ENCODE measurements at places on chromosomes 6 and 20.

DNA sequence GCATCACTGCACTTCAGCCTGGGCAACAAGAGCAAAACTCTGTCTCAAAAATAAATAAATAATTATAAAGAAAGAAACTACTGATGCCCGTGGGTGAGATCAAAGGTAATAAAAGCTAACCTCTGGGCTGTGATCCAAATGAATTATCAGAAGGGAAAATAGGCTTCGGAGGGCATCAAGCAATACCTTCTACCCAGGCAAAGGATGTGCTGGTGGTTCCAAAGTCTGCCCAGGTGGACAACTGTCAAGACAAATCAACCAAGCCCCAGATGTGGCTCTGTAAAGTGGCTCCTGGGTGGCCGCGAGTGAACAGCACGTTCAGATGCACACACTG is 95.6 kb downstream of the SCML4 start:
- no peak for DNase-seq

- no peak for DNase-seq
Observed at GRCh38 chr6:45687570-45687969, 309.8 kb upstream of the SUPT3H start.

DNA sequence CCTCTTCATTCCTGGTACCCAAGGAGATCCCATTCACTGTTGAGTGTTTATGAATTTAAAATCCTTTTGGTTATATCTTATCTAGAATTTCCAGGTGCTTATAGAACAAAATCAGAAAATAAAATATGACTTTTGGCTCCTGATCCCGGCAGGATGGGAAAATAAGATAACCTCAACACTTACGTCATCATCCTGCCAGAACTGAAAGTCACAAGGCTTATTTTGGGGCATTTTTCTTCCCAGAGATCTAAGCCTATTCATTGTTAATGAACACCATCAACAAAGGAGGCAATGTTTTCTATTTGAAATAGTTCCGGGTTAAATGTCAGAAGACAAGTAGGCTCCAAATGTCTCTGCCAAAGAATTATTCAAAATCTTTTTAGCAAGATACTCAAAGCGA is 580.6 kb downstream of the TFAP2A start:
- DNase-seq: no peak

DNA sequence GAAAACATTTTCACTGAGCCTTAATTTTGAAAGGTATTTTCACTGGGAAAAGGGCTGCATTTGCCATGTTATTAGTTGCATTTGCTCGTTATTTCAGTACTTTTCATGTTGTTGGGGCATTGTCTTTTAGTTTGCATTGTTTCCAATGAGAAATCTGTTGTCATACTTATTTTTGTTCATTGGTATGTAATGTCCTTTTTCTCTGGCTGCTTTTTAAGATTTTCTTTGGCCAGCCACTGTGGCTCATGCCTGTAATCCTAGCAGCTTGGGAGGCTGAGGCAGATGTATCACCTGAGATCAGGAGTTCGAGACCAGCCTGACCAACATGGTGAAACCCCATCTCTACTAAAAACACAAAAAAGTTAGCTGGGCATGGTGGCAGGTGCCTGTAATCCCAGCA is 379.9 kb downstream of the SAMD5 start:
- no peak for DNase-seq

GRCh38 chr6:108115598-108116058 is 41.1 kb upstream of the OSTM1 start:
- DNase-seq: peak; percentile 76

DNA sequence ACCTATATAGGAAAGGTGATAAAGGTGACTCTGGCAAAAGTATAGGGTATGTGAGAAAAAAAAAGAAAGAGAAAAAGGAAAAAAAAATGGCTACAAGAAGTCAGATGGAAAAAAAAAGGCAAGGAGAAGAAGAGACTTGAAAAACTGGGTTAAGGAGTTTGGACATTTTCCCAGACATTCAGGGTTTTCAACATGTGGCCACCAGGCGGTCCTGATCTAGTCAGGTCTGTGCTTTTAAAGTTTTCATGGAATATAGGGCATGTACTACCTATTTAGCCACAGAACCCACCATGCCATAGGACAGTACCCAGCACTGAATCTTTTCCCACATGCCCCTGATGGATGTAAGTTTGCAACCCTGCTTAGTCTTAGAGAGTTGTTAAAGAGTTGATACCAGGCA is 433.7 kb downstream of the MAFB start:
- DNase-seq: no peak

GRCh38 chr6:158812611-158813010 is 6.6 kb downstream of the EZR start:
- no peak for DNase-seq

DNA sequence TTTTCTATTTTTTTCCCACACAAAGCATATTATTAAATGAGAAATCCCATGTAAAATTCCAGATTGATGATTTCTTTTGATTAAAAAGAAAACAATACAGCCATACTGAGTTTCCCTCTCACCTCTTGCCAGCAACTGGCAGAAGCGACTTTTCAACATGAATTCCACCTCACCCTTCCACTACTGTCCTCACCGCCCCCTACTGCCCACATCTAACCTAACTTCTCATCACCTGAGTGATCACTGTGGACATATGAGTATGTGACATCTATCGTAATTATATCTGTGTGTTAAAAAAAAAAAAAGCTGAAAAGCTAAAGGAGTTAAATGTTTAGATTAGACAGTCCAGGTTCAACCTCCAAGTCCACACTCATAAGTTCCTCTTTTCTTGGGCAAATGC is 528.6 kb downstream of the PRKN start:
- no peak for DNase-seq

GRCh38 chr6:20847904-20848303 is 313.6 kb downstream of the CDKAL1 start:
- no peak for DNase-seq

DNA sequence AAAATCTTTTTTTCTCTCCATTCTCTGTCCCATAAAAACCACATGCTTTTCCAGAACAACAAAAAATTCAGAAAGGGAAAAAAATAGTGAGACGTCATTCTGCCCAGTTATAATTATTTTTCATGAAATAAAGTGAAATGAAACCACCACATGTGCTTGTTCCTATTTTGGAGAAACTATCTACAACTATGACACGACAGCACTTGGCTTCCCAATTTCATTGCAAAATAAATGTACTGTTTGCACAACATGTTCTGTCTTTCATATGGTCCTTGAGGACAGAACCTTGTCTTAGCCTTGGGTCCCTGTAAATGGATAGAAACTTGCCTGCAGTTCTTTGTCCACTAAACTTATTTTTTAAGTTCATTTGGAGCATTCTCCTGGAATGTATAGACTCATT is 5.6 kb upstream of the MAN1A1 start:
- no peak for DNase-seq
